ENCODE measurements at places on chromosomes 1 and 21.

DNA sequence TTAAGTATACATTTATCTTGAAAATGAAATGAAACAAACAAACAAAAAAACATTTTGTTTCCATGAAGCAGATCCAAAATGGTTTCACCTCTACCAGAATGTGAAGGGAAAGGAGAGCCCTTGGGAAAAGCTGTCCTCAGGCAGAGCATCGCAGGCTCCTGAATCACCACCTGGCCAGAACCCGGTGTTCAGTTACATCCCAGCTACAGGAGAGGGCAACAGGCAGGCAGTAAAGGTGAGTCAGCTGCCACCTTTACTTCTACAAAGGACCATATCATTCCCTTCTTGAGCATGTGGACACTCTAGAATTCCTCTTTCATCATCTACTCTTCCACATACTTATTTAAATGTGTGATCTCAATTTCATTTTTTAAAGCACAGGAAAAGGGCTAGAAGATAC, 151.2 kb downstream of the PIGK start:
- DNase-seq, result peak; percentile 43
- H3K27ac ChIP-seq, result peak overlapping the region; percentile 31
- no peaks in the 10 kb centered on the region for H3K36me3 ChIP-seq
- no peaks in the 10 kb centered on the region for H3K4me1 ChIP-seq
- no peaks in the 10 kb centered on the region for H3K27me3 ChIP-seq
- H3K4me3 ChIP-seq, result no peak overlapping the region

GRCh38 chr1:26213335-26213905, 20.6 kb upstream of the CEP85 start:
- DNase-seq, result no peak
- H3K4me1 ChIP-seq, result no peaks in the 10 kb centered on the region
- no peaks in the 10 kb centered on the region for H3K36me3 ChIP-seq

GRCh38 chr21:34737115-34737514, 68.3 kb downstream of the CLIC6 start:
- H3K27ac ChIP-seq, result peak overlapping the region; percentile 24
- no peaks in the 10 kb centered on the region for H3K27me3 ChIP-seq
- peaks cover 49% of the 10 kb centered on the region for H3K4me1 ChIP-seq

- no peaks in the 10 kb centered on the region for H3K36me3 ChIP-seq
- no peaks in the 10 kb centered on the region for H3K27me3 ChIP-seq
- no peaks in the 10 kb centered on the region for H3K4me1 ChIP-seq
- no peak overlapping the region for H3K27ac ChIP-seq
These were observed 20.3 kb upstream of the C2CD2 start for GRCh38 chr21:41973861-41974751.

Data from MCF 10A (cell line).